ENCODE measurements at places on chromosomes 4 and X.

GRCh38 chrX:40887476-40887875 lies 152.1 kb upstream of the MED14 start:
- no peak for DNase-seq

DNA sequence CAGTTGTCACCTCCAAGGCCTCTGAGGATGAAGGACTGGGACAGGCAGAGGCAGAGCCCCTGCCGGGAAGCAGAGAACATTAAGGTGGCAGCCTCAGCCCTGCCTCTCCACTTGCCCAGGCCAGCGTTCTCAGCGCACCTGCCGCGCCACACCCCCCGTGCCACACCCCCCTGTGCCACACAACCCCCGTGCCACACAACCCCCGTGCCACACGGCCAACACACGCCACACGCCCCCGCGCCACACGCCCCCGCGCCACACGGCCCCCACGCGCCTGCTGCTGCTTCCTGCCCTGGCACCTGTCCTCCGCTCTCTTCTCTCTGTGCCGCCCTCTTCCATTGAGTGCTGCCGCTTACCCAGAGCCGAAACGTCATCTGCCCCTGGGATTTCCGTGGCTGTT lies 58.0 kb upstream of the ZFP42 start:
- DNase-seq: no peak

- no peak for DNase-seq
These were observed 67.2 kb upstream of the C1GALT1C1 start for GRCh38 chrX:120697053-120697452.

GRCh38 chr4:2438822-2439718 lies 20.3 kb downstream of the CFAP99 start:
- no peak for DNase-seq

DNA sequence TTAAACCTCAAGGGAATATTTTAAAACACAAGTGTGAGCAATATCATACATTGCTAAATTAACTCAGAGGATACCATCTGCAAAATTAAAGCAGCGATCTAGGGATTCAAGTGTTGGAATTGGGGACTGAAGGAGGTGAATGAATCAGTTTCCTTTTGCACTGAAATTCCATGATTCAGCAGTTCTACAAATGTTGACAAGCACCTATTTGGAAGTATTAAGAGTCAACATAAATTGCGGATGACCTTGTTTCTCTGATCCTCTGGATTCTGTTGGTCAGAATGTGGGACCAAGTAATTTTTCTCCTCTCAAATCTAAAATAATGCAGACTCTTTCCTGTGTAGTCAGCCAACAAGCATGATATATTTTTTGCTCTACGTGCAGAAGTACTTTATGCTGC lies 78.8 kb downstream of the LDB2 start:
- DNase-seq: no peak

DNA sequence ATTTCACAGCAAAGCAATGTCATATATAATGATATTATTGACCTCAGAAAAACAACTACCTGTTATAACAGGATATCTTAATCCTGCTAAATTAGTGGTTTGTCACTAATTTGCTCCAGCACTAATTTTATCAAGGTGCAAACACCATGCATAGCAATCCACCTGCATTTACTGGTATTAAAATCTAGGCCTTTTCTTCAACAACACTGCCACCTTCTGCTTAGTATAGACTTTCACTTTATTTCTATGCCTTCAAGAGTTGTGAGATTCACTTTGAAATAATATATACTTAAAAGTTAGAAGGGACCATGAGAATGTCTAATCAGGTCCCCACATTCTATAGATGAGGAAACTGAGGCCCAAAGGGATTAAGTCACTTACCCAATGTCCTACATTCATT lies 82.1 kb upstream of the IQCM start:
- DNase-seq: no peak

DNA sequence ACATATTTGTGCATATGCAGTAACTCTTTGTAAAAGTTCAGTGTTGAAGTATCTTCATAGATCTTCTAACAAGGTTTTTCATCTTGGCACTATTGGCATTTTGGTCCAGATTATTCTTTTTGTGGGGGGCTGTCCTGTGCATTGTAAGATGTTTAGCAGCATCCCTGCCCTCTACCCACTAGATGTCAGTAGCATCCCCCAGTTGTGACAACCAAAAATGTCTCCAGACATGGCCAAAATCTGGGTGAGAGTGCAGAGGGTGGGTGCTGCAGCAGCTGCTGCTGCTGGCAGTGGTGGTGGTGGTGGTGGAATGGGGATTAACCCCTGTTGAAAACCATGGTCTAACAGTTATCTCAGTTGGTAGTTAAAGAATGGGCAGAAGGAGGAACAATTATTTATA lies 370.0 kb downstream of the GPAT3 start:
- no peak for DNase-seq

GRCh38 chr4:25771672-25772071 lies 91.1 kb downstream of the SEL1L3 start:
- no peak for DNase-seq

GRCh38 chr4:156595041-156595440 lies 376.6 kb downstream of the PDGFC start:
- no peak for DNase-seq

DNA sequence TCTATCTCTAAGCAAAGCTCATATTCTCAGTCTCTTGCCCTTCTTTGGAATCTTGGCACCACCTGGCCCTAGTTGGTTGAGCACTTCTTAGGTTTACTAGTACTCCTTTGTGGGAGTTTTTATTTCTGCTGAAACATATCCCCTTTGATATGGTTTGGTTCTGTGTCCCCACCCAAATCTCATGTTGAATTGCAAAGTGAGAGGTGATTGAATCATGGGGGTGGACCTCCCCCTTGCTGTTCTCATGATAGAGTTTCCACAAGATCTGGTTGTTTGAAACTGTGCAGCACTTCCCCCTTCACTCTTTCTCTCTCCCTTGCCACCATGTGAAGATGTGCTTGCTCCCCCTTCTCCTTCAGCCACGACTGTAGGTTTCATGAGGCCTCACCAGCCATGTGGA lies 22.2 kb upstream of the SYNPO2 start:
- no peak for DNase-seq

- no peak for DNase-seq
These were observed 242.5 kb upstream of the PUDP start for GRCh38 chrX:7390441-7390840.

GRCh38 chr4:6541789-6542188 lies 33.2 kb upstream of the MAN2B2 start:
- no peak for DNase-seq

- no peak for DNase-seq
These were observed 62.7 kb upstream of the SCML1 start for GRCh38 chrX:17674601-17675000.

DNA sequence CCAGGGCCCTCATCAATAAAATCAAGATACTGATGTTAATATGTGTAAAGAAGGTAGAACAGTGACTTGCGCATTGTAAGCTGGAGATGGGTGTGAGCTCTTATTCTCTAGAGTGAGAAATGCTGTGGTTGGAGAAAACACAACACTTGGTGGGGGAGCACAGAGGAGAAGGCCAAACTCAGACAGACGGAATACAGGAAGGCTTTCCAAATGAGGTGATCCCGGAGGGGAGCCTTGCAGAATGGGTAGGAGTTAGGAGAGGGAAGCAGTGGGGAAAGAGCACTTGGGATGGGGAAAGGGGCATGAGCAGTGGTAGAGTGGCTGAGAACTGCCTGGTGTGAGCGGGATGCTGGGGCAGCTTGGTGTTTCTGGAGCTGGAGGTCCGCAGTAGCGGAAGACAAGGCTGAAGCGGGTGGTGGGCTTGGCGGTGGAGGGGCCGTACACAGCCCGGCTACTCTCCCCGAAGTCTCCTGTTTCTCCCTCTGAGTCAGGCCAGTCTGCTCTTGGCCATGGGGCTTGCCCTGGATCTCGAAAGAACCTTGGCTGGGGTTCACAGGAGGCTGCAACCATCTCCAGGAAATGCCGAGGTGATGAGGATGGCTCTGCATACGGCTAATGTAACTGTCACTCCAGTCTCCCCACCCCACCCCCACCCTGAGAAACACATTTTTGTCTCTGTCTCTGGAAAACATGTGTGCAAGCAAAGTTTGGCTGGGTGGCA lies 11.3 kb upstream of the PLAC1 start:
- DNase-seq: no peak

GRCh38 chr4:5654791-5655190 lies 53.6 kb downstream of the EVC2 start:
- DNase-seq: no peak

DNA sequence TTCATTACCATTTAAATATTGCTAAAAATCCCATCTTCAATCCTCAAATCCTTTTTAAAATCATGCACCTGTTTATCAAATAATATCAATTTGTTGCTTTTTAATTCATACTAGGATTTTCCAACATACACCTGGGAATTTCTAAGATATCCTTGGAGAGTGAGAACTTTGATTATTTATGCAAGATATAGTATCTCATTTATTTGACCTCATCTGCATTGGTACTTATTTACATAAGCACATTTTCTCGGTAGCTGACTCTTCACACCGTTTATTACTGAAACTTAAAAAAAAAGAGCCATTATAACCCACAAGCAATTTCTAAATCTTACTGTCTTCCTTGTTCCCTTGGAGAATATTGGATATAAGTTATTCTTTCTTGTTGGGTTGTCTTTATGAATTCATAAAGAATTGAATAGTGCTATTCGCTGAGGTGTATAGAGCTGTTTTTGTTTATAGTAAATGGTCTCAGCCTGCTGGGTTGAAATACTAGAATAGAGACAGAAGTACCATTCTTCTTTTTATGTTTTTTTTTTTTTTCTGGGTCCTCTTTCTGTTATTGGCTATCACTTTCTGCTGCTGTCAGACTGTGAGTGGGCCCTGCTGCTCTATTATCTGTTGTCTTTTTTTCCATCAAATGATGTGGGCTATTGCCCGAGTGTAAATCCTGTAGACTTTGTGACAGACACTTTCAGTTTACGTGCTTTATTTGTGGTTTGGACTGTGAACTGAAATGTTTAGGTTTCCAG lies 2.9 kb downstream of the UGT8 start:
- DNase-seq: no peak

GRCh38 chr4:165454426-165454825 lies 75.6 kb downstream of the CPE start:
- DNase-seq: no peak

All from Right ventricle myocardium inferior (tissue), 1 donor.